Heart left ventricle (tissue), 16 donors: ENCODE measurements at places on chromosomes 1 and 21. TPM values are rescaled to one million over a fixed set of nuclear protein-coding genes. Genes with fewer than 3 reads are reported as not detected.

SELL gene
- 5.6 TPM for total RNA-seq

PBXIP1 gene
- total RNA-seq = 44.3 TPM

PLA2G5 gene
- total RNA-seq = 38.5 TPM

PTP4A2 gene
- 231 TPM for total RNA-seq

OR4F16 gene
- not detected for total RNA-seq

NEGR1 gene
- total RNA-seq = 8.8 TPM

OR14K1 gene
- not detected for total RNA-seq

RCC1 gene
- total RNA-seq = 10.6 TPM

TSSK3 gene
- total RNA-seq = not detected

RPS6KC1 gene
- 8.3 TPM for total RNA-seq

ASCL5 gene
- not detected for total RNA-seq

BEND5 gene
- 2.2 TPM for total RNA-seq

TSPAN2 gene
- total RNA-seq = 10.6 TPM

ACOT11 gene
- 62.3 TPM for total RNA-seq

ERG gene
- total RNA-seq = 15.4 TPM

C1orf21 gene
- 75.7 TPM for total RNA-seq

RNU1-3 gene
- total RNA-seq = 1,097 TPM

KRTAP13-2 gene
- total RNA-seq = not detected

SUSD4 gene
- total RNA-seq = 1.4 TPM

CYP4A22 gene
- not detected for total RNA-seq

ZNF593OS gene
- not detected for total RNA-seq

MANEAL gene
- total RNA-seq = 0.63 TPM

ATXN7L2 gene
- 1.2 TPM for total RNA-seq

CASQ1 gene
- 29.6 TPM for total RNA-seq
